ENCODE measurements at places on chromosomes 12 and 14. TPM values are rescaled to one million over a fixed set of nuclear protein-coding genes. Genes with fewer than 3 reads are reported as not detected.

LTBR gene
- 78.4 TPM for total RNA-seq

MVK gene
- total RNA-seq: 22.1 TPM

FOXG1 gene
- total RNA-seq: not detected

COL2A1 gene
- not detected for total RNA-seq

GRCh38 chr14:79629411-79630287, 581.7 kb downstream of the DIO2 start:
- no peak for DNase-seq

DNA sequence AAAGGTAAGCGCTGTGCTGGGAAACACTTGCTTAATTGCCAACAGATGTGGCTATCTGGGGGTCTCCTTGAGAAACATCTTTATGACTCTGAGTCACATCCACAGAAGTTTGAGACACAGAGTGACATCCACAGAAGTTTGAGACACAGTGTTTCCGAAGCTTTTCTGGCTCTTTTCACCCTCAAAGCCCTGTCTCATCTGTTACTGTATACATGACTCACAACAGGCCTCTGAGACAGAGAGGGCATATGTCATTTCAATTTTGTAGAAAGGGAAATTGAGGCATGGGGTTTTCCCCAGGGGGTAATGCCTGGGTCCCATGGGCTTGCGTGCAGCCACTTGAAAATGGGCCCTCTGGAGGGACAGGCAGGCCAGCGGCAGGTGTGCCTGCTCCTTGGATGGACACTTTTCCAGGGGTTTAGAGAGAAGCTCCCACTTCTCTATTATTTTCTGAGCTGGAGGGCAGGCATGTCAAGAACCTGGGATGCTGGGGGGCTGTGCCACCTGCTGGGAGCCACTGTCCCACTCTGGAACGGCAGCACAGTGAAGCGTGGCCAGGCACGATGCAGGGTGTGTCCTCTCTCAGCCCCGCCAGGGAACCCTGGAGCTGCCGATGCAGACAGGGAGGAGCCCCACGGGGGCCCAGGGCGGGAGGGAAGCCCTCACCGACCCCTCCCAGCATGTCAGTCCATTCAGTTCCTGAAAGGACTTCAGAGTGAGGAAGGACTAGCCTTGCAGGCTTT, 111.3 kb upstream of the FKBP4 start:
- no peak for DNase-seq
